Fibroblast of lung (primary cell): ENCODE measurements at places on chromosomes 6 and 20. TPM values are rescaled to one million over a fixed set of nuclear protein-coding genes. Genes with fewer than 3 reads are reported as not detected.

SMOC2 gene
- under 0.01 TPM in 1 of 2 replicates, not detected in the other for total RNA-seq

DNA sequence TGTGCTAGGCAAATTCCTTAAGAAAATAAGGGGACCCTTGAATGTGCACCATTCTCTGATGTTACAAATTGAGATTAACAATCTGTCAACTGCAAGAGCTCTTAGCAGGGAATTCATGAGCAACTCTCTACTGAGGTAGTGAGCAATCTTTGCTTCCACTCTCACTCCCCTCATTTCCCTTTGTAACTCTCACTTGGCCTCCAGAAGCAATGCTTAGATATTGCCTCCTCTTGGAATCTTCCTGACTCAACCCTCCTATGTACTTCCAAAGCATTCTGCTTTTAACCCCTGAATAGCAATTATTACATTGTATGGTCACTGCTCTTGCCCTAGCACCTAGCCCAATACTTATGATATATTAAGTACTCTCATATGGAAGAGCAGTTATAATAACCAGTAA, 16.5 kb downstream of the XPO5 start:
- DNase-seq: no peak

RSPH9 gene
- 1.5 and 1.7 TPM in 2 replicates for total RNA-seq

DNA sequence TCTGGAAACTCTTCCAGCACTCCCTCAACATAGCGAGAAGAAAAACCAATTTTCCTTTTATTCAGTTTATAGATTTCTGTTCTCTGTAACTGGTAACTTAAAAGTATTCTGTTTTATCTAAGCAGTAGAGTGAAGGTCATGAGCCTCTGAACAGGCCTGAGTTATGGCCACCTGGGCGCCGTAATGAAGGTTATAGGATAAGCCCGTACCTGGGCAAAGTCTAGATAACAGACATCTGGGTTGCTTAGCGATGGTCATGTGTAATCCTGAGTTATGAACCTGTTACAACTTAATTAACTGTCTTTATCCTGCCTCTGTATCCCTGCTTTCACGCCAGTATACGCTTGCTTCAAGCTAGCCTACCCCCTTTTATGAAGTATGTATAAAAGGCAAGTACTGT, 13.0 kb upstream of the FAM217A start:
- DNase-seq: no peak

GRCh38 chr6:34877869-34878485, 9.9 kb downstream of the TAF11 start:
- no peak for DNase-seq

LY6G6F gene
- total RNA-seq: not detected in 2 replicates

DNA sequence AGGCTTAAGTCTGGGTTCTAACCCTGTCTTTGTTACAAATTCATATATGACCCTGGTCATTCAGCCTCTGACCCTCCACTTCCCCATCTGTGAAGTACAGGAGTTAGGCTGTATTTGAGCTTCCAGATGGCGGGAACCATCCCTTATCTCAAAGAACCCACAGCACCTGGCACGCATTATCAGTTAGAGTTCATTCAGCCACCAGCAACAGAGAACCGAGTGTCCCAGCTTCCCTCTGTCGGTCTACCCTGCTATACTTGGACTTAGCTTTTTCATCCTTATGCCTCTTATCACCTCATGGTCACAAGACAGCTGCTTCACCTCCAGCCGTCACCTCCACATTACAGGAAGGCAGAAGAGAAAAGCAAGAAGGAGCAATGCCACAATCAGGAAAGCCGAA, 147.8 kb downstream of the EYA2 start:
- no peak for DNase-seq
